ENCODE measurements at places on chromosomes 2 and 18. TPM values are rescaled to one million over a fixed set of nuclear protein-coding genes. Genes with fewer than 3 reads are reported as not detected.

Gene FER1L5
- not detected for total RNA-seq

Gene POU3F3
- total RNA-seq, result not detected

Gene MEP1B
- 0.15 TPM for total RNA-seq

Gene PAIP2B
- total RNA-seq, result 0.36 TPM

Gene TUBA3E
- not detected for total RNA-seq

Gene LRRC30
- not detected for total RNA-seq

Gene CCDC121
- total RNA-seq, result 4.1 TPM

Gene EPB41L3
- 0.16 TPM for total RNA-seq

Gene CHRND
- not detected for total RNA-seq

Gene CXCR1
- not detected for total RNA-seq

Gene DNER
- 9.1 TPM for total RNA-seq

Gene IFT172
- total RNA-seq, result 10.2 TPM

Gene OR6B2
- total RNA-seq, result not detected

Gene MYOM1
- total RNA-seq, result 0.11 TPM

Gene HOXD13
- 0.24 TPM for total RNA-seq

Gene RUFY4
- not detected for total RNA-seq

Gene TXNDC2
- total RNA-seq, result 0.38 TPM

Gene SCG2
- total RNA-seq, result 1.1 TPM

Gene COL6A3
- 0.09 TPM for total RNA-seq

Gene C2orf80
- not detected for total RNA-seq

Gene CAPN14
- total RNA-seq, result 0.05 TPM

Gene TFPI
- total RNA-seq, result 72.0 TPM

Gene GPR75
- total RNA-seq, result 1.5 TPM

Gene MOB4
- total RNA-seq, result 33.8 TPM

Gene CRYGD
- total RNA-seq, result not detected

Gene TMSB10
- 9,403 TPM for total RNA-seq

Gene INO80B
- 49.0 TPM for total RNA-seq

Gene LYPD6
- total RNA-seq, result 0.06 TPM

Gene ATP6V1B1
- total RNA-seq, result 2.2 TPM

Gene DSG2
- total RNA-seq, result 68.1 TPM

Gene RAB6C
- total RNA-seq, result not detected

Gene MC5R
- not detected for total RNA-seq

Gene TNS1
- 13.5 TPM for total RNA-seq
